NCI-H1417 treated with DMSO at 0.1 percent for 48 hours (cell line): ENCODE measurements at places on chromosomes 16 and 17.

GRCh38 chr17:82031303-82031884, at the start of gene RAC3:
RAC3 (plus strand) TSS chr17:82031678; CDS start chr17:82031762, 84 bp downstream.
- no peak for DNase-seq

- no peak for DNase-seq
These were observed 9.2 kb downstream of the FMNL1 start for GRCh38 chr17:45230787-45231480.

- no peak for DNase-seq
These were observed 66.9 kb downstream of the CYTH1 start for GRCh38 chr17:78715000-78715771.

- DNase-seq, result no peak
These were observed 58.8 kb downstream of the CPPED1 start for GRCh38 chr16:12744860-12745259.

GRCh38 chr16:14560523-14560922, 69.5 kb downstream of the PARN start:
- no peak for DNase-seq

- DNase-seq, result no peak
These were observed 470 bp downstream of the MLYCD start for GRCh38 chr16:83899272-83899897.

DNA sequence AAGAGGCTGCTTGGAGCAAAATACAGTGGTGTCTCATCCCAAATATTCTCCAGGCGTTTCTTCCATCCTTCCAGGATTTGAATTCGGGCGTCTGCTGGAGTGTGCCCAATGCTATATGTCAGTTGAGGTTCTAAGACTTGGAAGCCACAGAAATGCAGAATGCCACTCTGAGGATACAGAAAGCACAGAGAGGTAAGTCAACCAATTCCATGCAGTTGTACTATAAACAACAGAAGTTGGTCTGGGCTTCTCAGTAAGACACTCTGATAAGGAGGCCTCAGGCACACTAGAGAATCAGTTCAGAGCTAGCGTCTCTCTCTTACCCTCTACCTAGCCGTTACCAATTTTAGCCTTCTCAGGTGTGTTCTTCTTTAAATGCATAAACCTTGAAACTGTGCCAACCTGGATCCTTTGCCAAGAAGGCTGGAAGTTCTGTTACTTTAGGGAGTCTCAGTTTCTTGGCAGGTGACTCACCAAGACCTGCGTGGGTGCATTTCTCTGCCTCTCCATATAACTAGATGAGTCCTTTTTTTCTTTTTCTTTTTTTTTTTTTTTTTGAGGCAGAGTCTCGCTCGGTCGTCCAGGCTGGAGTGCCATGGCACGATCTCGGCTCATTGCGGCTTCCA, 15.1 kb downstream of the NQO1 start:
- DNase-seq, result no peak

DNA sequence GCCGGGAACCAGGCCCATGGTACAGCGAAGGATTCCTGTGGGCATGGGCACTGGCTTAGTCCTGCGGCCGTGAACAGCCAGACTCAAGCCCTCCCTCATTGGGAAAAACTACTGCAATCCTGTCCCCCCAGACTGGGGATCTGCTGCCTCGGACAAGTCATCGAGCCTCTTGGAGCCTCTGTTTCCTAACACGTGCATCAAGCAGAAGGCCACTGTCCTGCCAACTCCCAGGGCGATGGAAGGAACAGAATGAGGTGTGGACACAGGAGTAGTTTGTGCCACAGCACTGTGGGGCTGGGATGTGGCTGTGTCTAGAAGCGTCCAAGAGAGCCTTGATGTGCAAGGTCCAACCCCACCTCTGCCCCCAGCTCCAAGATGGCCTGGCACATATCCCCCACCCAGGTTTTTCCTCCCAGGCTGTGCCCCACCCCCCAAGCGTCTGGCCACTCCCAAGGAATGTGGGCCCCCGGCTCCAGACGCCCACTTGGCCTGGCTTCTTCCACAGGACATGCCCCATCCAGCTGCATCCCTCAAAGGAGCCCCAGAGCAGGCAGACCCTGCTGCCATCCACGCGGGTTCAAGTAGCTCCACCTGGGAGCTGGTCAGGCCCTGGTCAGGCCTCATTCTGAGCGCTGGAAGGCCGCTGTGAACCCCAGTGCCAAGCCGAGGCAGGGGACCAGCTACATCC, 3.4 kb downstream of the CAMKK1 start:
- no peak for DNase-seq

DNA sequence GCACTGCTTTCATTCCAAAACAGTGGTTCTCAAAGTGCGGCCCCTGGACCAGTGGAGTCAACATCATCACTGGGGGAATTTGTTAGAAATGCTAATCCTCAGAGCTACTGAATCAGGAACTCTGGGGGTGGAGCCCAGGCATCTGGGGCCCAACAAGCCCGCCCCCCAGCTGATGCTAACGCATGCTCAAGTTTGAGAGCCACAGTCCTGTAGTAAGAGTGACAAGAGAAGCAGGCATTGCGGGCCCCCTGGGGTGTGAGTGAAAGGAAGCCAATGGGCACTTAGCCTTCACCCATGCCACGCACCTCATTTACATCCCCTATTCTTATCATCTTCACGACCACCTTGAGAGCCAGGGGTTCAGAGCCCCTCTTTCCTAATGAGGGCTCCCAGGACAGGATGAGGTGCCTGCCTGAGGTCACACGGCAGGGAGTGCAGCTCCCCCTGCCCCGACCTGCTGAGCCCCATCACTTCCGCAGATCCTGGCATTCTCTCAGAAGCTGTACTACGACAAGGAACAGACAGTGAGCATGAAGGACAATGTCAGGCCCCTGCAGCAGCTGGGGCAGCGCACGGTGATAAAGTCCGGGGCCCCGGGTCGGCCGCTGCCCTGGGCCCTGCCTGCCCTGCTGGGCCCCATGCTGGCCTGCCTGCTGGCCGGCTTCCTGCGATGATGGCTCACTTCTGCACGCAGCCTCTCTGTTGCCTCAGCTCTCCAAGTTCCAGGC, 9.1 kb downstream of the CA4 start:
- no peak for DNase-seq

- DNase-seq, result no peak
These were observed 2.8 kb upstream of the ALDOC start for GRCh38 chr17:28579526-28579925.

- DNase-seq, result no peak
These were observed 34.5 kb upstream of the USP22 start for GRCh38 chr17:21077281-21077680.

DNA sequence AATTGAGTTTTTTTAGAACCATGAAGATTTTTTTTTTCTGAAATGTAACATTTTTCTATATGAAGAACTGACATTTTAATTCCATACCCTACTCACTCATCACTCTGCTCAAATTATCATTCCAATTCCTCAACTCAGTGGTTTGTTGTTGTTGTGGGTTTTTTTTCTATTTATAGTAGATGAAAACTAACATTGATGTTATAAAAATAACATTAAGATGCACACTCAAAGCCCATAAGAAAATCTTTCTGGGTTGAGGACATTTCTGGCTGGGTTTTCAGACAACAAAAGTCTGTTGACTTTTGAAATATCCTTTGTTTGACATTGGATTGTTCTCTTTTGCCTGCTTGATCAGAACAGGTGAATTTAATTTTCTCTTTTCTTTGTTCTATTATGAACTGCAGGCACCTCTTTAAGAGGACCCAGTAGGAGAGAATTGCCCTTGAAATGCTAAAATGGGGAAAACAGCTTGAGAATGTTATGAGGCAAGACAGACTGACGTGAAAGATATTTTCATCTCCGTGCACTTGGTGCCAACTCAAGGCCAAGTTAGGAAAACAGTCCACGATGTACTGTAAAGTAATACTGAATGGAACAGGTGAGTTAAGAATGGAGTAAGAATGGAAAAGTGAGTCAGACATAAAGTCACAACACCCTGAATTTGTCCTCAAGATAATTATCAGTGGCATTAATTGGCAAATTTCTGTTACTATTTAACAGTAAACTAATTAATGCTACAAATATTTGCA, 16.1 kb upstream of the ABCA5 start:
- no peak for DNase-seq

DNA sequence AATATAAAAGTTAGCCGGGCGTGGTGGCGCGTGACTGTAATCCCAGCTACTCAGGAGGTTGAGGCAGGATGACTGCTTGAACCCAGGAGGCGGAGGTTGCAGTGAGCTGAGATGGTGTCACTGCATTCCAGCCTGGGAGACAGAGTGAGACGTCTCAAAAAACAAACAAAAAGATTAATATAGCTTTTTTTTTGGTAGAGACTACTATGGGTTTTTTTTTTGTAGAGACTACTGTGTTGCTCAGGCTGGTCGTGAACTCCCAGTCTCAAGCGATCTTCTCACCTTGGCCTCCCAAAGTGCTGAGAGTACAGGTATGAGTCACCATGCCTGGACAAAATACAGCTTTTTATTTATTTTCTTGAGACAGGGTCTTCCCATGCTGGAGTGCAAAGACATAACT, 20.2 kb downstream of the ZNRF1 start:
- no peak for DNase-seq

GRCh38 chr16:75317101-75317522, 65.7 kb upstream of the BCAR1 start:
- no peak for DNase-seq
